ENCODE measurements at places on chromosomes 7 and 10.

GRCh38 chr7:12222889-12223579 is 11.9 kb downstream of the TMEM106B start:
- DNase-seq: no peak

DNA sequence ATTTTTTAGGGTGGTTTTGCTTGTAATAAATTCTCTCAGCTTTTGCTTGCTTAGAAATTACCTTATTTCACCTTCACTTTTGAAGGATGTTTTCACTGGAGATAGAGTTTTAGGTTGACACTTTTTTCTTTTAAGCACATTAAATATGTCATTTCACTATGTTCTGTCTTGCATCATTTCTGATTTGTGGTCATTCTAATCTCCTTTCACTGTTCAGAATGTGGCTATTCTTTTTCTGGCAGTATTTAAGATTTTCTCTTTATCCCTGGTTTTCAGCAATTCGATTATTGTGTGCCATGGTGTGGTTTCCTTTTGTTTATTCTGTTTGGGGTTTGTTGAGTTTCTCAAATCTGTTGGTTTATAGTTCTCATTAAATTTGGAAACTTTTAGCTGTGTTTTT is 1065.6 kb downstream of the KCNMA1 start:
- no peak for DNase-seq

DNA sequence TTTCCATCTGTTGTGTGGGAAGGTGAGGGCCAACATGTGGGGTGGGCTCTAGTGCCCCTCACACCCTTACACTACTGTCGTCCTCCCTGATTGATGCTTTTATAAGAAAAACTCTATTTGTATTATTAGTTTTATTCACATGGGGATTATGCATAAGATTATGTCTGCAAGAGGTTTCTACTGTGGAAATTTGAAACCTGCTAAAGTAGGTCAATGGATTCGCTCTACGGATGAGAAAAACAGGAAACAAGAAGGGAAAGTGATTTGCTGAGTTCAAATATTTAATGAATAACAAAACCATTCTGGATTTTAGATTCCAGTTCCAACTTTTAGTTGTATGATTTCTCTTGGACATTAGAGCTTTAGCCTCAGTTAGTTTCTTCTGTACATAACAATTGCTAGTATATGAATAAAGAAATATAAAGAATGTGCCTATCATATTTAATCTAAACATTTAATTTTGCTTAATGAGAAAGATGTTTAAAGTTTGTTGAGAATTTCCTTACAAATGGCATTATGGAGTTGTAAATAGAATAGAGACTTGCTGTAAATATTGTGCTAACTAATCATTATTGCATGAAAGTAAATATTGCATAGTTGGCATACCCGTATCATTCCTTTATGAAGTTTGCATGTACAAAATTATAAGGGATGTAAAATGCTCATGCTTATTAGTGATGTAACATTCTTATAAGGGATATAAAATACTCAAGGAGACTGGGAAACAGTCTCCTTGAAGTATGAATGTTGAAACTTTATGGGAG is 193.8 kb downstream of the THSD7A start:
- no peak for DNase-seq

GRCh38 chr7:45178241-45179225 is 20.9 kb downstream of the RAMP3 start:
- DNase-seq: no peak

DNA sequence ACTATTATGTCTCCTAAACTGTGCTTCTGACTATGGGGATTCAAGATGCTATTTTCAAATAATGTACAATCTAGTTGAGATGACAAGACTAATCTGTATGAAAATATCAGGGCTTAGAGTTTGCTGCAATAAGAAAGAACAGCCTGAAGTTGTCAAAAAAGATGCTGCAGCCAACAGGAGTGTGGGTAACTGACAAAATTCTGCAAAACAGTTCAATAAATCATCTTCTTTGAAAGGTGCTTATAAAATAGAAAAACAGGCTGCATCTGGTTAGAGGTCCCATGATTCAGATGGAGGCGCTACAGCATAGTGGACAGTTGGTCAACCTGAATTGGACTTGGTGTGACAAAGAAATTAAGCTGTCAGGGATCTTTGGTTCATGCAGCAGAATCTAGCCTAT is 511.0 kb downstream of the XPNPEP1 start:
- no peak for DNase-seq

GRCh38 chr7:74462707-74463100 is 9.0 kb downstream of the GTF2IRD1 start:
- no peak for DNase-seq

GRCh38 chr7:117827862-117828261 is 45.4 kb downstream of the CTTNBP2 start:
- no peak for DNase-seq

DNA sequence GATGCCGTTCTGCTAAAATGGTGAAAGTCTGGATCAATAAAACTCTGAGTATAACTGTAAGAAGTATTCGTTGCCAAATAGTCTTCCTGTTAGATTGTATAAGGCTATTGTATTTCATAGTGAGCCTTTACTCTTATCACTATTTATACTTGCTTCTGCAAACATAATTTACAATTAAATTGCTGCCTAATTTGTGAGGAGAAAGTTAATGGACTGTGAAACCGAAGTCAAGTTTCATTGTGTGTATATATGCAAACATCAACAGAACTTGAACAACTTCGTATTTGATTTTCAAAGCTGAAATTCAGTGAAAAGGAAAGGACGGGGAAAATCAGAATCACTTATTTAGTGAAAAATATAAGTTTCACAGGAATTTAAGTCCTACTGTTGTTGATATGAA is 135.9 kb upstream of the CCDC6 start:
- DNase-seq: no peak

DNA sequence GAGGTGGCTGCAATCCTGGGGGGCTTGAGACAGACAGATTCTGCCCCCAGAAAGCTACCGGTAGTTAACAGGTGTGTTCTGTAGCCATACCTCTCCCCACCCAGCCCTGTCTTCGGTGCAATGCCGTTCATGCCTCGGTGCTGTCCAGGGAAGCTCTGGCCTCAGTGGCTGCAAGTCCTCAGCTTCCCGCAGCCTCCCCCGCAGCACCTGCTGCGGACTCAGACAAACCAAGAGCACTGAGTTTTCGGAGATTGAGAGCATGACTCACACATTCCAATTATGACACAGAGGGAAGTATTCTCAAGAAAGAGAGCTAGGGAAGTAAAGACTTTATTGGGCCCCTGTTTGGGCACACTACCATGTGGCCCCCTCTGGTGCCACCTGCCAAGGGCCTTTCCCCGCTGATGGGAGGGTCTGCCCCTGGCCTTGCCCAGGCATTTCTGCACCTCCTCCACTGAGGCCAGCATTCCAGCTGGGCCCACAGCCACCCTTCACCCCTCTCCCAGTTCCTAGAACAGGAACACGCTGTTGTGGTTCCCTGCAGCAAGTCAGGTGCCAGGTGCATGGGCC is 30.2 kb upstream of the EZH2 start:
- DNase-seq: no peak

DNA sequence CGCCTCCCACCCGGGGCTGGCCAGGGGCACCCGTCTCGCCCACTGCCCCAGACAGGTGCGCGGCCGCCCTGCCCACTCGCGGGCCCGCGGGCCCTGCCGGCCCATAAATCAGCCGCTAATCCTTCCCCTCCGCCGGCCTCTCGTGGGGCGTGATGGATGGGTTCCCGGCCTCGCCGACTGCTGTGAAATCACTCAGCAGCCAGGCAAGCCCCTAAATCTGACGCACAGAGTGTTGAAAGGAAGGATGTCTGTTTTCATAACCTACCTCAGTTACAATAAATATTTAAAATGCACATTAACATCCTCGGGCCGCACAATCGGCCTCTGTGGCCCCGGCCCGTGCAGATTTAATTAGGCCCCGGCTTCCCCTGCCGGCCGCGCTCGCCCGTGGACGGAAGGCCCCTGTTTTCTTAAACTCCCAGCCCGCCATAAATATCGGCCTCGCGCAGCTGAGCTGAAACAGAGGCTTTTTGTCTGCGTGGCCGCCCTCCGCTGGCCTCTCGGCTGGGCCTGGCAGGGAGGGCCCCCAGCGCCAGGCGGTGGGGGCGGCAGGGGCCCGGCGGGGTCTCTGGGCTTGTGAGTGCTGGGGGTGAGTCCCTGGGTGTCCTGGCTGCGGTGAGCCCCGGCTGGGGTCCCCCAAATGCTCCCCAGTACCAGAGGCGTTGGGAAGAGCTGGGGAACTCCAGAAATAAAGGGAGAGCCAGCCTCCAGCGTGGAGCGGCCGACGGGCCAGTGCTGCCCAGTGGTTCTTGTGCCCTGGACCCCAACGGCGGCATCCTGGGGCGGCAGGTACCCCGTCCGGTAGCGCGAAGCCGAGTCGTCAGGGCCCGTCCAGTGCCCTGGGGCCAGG is 90.7 kb downstream of the UNCX start:
- DNase-seq: no peak

- DNase-seq: no peak
Observed at GRCh38 chr10:54745436-54745835, 55.6 kb downstream of the PCDH15 start.

- DNase-seq: no peak
Observed at GRCh38 chr10:89685936-89686335, 15.5 kb upstream of the KIF20B start.

GRCh38 chr10:6738112-6738768 is 158.2 kb upstream of the PRKCQ start:
- DNase-seq: no peak

DNA sequence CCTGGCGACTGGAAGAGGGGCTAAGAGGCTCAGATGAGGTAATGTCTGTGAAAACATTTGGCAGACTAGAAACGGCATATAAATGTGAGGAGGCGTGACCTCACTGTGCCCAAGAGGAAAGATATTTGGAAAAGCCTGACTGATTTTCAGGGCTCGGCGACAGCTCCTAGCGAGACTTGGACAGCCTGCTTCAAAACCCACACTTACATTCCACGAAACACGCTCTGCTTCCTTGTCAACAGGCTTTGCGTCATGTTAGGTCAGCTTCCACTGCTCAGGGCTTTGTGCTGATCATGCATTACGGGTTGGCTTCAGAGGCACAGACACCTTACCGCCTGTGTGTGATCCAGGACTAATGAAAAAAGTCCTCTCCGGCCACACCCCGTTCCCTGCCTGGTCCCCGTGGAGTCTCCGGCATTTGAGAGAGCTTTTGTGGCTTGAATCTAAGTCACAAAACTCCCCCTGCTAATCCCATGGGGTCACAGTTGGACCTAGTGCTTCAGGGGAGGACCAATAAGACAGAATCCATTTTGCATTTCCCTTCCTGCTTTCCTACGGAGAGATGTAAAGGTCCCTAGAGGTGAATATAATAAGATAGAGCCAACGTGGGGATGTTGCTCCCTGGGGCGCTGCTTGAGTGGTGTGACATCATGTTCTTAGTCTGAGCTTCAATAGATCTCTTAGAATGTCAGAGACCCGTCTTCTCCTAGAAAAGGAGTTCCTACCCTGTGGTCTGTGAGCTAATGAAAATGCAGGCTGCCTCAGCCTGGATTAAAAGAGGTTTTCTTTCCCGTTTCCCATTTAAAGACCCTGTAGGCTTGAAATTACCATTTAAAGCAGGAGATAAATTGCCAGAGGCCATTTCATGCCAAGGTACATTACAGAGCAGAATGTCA is 25.5 kb downstream of the FGFBP3 start:
- no peak for DNase-seq

DNA sequence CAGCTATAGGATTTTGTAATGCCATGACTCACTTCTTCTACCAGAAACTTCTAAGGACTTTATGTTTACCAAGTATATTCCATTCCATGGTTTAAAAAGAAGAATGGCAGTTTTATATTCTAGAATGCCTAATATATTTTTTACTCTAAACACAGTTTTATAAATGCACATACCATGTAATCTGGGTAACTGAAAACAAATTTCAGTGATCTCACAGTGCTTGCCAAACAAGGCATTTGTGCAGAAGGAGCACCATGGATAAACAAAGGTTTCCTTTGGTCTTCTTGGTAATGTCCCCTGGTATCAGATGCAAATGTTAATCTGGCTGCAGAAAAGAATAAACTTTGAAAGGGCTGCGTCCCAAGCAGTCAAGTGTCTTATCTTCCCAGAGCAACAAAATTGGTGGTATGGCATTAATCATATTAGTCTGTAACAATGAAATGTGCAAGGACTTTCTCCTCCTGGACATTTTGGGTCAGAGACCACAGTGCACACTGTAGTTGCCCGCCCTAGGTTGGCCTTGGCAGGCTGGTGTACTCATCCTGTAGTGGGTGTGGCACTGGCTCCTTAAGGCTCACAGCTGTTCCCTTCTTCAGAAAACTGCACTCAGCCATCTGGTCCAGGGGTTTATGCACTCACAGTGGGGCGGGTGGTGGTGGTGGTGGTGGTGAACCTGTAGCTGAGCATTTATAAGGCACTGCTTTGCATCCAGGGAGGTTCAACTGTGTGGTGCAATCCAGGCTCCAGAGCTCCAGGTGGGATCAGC is 56.7 kb downstream of the LAMB4 start:
- no peak for DNase-seq

DNA sequence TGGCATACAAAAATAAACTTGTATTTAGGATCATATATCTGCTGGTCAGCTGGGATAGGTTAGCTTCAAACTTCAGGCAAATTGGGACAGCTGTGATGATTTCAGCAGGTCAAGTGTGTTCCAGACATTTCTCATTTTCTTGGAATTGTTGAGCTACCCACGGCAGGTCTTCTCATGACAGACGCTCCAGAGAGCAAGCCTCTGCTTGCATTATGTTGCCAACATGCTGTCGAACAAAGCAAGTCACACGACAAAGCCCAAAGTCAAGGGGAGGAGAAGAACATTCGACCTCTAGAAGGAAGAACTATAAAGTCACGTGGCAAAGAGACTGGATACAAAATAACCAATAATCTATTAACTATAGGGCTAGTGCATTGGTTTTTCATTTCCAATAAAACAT is 103.5 kb downstream of the RAB18 start:
- DNase-seq: no peak

DNA sequence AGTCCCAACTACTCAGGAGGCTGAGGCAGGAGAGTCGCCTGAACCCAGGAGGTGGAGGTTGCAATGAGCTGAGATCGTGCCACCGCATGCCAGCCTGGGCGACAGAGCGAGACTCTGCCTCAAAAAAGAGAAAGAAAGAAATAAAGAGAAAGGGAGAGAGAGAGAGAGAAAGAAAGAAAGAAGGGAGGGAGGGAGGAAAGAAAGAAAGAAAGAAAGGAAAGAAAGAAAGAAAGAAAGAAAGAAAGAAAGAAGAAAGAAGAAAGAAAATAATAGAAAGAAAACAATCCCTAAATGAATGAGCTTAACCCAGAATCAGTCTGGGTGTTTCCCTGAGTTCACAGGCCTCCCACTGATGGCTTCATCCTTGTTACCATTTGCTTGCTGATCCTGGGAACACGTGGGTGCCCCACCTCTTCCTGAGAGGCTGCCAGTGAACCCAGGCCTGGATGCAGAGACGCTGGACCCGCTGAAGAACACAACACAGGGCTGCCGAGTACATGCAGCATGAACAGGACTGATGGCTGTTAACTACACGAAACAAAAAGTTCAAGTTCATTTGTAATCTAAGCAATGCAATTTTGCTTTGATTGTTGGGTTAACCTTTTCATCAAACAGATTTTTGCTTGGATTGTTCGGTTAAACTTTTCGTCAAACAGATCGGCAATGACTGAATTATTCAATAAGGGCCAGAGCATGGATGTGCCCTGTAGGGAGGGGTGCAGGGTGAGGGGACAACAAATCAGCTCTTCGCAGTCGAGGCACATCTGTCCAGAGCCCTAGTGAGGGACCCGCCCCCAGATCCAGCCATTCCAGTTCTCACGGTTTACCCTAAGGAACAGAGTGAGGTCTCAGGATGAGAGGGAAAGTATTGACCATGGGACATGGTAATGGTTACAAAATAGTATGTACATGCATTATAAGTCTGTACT is 11.5 kb downstream of the NPFFR1 start:
- DNase-seq: no peak

- no peak for DNase-seq
Observed at GRCh38 chr10:26621243-26621888, 76.1 kb upstream of the PDSS1 start.
